Hypothalamus (tissue), 51 donors: ENCODE measurements at places on chromosomes 5 and 9.

GRCh38 chr5:136198453-136198852 lies 5.5 kb upstream of the SMIM32 start:
- no peak for DNase-seq

DNA sequence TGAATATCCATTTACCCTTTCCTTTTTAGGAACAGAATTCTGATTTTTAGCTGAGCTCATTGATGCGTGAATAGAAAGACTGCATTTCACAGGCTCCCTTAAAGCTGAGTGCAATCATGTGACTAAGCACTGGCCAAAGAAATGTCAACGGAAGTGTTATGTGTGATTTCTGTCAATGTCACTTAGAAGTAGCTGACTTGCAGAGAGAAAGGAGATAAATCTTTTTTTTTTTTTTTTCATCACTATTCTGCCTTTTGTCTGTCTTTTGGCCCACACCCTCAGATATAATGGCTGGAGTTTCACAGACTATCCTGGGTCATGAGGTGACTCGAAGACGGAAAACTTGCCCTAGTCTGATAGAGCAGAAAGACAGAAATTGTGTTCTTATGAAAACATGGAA lies 39.3 kb upstream of the SLC27A6 start:
- no peak for DNase-seq

DNA sequence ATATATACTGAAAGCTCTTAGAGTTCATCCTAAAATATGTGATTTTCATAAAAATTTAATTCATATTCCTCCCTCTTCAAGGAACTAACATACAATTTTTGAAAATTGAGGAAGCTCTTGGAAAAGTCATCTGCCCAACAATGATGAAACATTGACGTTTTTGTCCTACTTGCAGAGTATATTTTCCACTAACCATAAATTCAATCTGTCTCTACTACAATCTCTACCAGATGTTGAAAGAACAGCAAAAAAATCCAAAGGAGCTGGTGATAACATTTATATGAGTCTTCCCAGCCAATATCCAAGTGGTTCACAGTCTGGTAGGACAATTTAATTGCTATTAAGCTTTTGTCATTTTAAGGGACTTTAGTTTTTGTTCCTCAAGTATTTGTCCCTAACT lies 81.1 kb upstream of the NR3C1 start:
- DNase-seq: no peak

DNA sequence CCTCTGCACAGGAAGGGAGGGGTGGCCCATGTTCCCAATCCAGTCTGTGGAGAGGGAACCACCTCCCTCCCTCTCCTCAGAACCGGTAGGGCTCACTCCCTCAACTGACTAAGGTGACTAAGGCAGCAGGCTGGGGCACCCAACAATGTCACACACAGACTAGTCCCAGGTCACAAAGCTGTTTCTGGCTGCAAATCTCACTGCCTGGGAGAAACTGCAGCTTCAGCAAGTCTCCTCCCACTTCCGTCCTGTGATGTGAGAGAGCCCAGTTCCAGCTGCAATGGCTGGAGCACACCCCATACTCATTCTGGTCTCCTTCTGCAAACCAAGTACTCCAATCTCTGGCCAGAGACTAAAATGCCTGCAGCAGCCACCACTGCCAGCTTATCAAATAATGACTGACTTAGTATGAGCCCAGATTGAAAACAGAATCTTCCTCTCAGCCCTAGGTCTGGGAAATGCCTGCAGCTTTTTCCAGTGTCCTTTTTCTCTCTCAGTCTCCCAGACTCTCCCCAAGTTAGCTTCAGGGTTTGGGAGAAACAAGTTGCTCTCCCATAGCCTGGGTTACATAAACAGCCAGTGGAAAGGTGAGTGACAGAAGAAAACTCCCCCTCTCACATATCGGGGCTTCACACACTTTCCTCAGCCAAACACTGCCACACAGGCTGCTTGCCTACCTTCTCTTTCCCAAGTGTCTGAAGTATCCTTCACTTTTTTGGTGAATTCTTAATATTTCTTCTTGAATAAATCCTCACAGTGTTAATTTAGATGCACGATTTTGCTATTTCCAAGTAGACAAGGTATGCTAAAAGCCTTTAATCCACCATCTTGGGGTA lies 247.4 kb upstream of the RASA1 start:
- peak; percentile 13 for DNase-seq

DNA sequence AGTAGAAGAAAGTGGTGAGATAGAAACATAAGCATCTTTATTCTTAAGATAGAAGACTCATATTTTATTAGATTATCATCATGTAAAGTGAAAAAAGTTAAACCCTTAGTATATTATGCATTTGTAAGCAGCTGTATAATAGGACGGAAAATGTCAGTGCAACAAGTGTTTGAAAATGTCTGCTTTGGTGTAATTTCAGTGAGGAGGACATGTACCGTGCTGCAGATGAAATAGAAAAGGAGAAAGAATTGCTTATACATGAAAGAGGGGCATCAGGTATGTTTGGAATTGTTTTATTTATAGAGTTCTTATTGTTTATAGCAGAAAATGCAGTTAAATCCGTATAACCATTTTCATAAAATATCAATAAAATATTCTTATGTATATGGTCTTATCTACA lies 8.9 kb downstream of the OTULIN start:
- no peak for DNase-seq

DNA sequence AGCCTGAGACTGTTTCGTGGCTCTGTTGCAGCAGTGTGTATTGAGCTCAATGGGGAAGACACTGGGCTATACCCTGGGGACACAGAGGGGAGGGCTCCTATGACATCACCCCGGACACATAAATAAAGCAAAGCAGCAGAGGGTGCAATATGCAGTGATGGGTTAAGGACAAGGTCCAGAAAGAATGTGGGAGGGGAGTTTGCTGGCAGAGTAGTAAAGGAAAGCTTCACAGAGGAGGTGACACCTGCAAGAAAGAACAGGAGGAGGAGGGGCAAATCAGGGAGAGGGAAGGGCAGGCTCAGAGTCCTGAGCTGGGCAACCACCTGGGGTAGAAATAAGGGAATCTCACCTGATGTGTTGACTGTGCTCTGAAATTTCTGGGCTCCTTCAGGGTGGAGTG lies 35.3 kb upstream of the CDKN2AIPNL start:
- no peak for DNase-seq
